ENCODE measurements at places on chromosomes 4 and X.

DNA sequence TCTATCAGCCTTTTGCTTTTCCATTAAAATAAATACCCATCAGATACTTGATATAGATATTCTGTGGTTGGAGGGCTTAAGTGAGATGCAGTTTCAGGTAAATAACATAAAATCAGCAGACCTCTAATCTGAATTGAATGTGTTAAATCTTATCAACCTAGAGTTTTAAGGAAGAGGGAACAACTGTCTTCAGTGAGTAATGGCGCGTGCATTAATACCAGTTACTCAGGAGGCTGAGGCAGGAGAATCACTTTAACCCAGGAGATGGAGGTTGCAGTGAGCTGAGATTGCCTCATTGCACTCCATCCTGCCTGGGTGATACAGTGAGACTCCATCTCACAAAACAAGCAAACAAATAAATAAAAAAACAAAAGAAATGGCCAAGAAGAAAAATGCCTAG, 54.3 kb downstream of the FAT4 start:
- H3K36me3 ChIP-seq = no peaks in the 10 kb centered on the region
- DNase-seq = no peak
- no peak overlapping the region for H3K27ac ChIP-seq
- H3K27me3 ChIP-seq = no peaks in the 10 kb centered on the region

- H3K27ac ChIP-seq = no peak overlapping the region
- no peaks in the 10 kb centered on the region for H3K4me1 ChIP-seq
- H3K4me3 ChIP-seq = no peak overlapping the region
- no peak for DNase-seq
- no peaks in the 10 kb centered on the region for H3K36me3 ChIP-seq
These were observed 216.1 kb upstream of the FAT1 start for GRCh38 chr4:186939766-186940165.

DNA sequence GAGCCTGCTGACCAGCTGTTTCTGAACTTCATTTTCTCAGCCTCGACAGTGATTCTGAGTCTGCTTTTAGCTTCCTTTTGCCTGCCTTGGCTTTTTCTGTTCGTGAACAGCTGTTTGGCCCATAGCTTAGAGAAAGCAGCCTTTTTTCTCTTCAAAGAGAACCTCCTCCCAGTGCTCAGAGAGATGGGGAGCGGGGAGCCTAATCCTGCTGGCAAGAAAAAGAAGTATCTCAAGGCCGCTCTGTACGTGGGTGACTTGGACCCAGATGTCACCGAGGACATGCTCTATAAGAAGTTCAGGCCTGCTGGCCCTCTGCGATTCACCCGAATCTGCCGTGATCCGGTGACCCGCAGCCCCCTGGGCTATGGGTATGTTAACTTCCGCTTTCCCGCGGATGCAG, 756 bp downstream of the PABPC5 start:
- no peaks in the 10 kb centered on the region for H3K4me1 ChIP-seq
- H3K36me3 ChIP-seq = no peaks in the 10 kb centered on the region
- no peak overlapping the region for H3K27ac ChIP-seq
- no peaks in the 10 kb centered on the region for H3K27me3 ChIP-seq
- no peak overlapping the region for H3K4me3 ChIP-seq

GRCh38 chr4:7854216-7854615, 85.4 kb downstream of the AFAP1 start:
- H3K4me3 ChIP-seq = no peak overlapping the region
- peaks cover 14% of the 10 kb centered on the region for H3K4me1 ChIP-seq
- H3K27ac ChIP-seq = peak overlapping the region; percentile 84
- DNase-seq = no peak

DNA sequence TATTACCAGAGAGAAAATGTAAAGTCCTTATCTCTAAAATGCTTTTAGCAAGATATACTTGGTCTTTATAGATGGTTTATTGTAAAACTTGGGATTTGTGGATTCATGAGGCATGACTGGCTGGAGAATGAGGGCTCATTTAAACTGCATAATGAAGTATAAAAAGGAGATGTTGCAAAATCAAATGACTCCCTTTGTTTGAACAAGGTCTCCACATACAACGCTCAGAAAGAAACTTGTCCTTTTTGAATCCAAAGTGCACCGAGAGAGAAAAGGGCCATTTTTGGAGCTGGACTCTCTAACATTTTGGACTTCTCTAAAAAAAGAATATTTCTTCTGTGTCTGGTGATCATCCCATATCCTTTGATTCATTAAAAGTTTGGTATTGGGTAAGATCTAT, 7.7 kb upstream of the EIF1AX start:
- no peaks in the 10 kb centered on the region for H3K36me3 ChIP-seq
- no peaks in the 10 kb centered on the region for H3K4me1 ChIP-seq
- no peak for DNase-seq
- no peaks in the 10 kb centered on the region for H3K27me3 ChIP-seq
- H3K4me3 ChIP-seq = no peak overlapping the region

DNA sequence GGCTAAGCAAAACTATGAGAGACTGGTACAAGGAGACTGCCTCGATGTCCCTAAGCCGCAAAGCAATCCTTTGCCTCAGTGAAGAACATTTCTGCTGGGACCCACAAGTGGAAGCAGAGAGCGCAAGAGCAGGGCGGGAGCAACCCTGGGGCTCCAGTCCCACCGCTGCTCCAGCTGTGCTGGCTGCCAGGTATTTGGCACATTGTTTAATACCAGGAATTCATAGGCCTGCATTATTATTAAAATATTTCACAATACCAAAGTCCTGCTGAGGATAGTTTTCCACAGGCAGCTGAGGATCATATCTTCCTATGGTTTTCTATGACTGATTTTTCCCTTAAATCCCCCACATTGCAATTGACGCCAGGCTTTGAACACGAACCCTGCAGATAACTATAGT, 163.5 kb upstream of the TLL1 start:
- H3K27me3 ChIP-seq = no peaks in the 10 kb centered on the region
- H3K4me3 ChIP-seq = no peak overlapping the region
- DNase-seq = no peak
- no peak overlapping the region for H3K27ac ChIP-seq

DNA sequence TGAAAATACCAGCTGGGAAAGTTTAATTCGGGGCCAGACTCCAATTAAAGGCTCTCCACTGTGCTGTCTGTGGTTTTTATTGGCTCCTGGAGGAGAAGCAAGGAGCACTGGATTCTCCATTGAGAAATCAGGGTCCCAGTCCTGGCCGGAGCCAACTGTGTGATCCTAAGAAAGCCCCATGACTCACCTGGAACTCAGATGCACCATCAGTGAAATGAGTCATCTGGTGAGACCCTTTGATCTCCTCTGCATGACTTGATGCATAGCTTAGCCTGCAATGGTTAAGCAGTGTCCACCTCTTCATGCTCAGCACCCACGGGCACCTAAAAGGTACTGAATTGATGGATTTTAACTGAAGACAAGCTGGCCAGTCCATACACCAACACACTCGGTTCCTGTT, 119.2 kb upstream of the VCX3B start:
- H3K4me1 ChIP-seq = no peaks in the 10 kb centered on the region
- no peaks in the 10 kb centered on the region for H3K27me3 ChIP-seq
- no peaks in the 10 kb centered on the region for H3K36me3 ChIP-seq
- H3K27ac ChIP-seq = no peak overlapping the region
- DNase-seq = no peak
- no peak overlapping the region for H3K4me3 ChIP-seq

DNA sequence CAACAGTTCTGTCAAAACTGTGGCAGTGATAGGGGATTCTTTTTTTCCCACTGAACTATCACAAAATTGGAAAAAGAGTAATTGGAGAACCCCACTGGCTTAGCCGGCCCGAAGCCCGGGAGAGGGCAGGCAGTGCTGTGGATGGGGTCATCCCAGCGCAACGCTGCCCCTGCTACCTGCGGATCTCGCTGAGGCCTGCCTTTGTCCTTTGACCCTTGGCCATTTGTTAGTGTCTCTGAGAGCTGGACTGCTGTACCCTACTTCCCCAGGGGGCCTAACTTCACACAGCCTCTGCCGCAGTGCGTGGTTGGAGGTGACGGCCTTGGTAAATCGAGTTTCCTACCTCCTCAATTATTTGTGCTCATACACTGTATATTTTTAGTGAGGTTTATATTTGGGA, 43.0 kb upstream of the MSANTD1 start:
- H3K4me3 ChIP-seq = no peak overlapping the region
- H3K36me3 ChIP-seq = peaks cover 5% of the 10 kb centered on the region
- no peaks in the 10 kb centered on the region for H3K27me3 ChIP-seq
- H3K27ac ChIP-seq = no peak overlapping the region
- DNase-seq = no peak
- peaks cover 26% of the 10 kb centered on the region for H3K4me1 ChIP-seq

- DNase-seq = no peak
- no peaks in the 10 kb centered on the region for H3K36me3 ChIP-seq
- no peaks in the 10 kb centered on the region for H3K4me1 ChIP-seq
- no peak overlapping the region for H3K4me3 ChIP-seq
- H3K27ac ChIP-seq = no peak overlapping the region
- H3K27me3 ChIP-seq = no peaks in the 10 kb centered on the region
These were observed 53.0 kb downstream of the SHOX start for GRCh38 chrX:683576-683975.

DNA sequence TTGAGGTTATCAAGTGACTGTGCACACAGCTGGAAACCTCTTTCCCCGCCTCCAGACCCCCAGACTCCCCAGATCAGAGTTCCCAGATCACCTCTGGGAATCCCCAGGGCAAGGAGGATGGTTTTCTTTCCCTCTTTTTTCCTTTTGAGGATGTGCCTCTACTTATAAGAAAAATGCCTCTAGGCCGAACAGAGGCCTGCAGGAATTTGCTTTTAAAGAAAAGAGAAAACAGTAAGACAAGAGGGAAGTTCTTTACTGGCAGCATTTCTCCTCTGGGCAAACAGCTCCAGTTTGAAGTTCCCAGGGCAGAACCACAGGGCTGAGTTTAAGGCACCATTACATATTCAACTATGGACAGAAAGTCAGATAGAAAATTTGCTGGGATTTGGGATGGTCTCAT, 837.9 kb upstream of the LCORL start:
- H3K27ac ChIP-seq = no peak overlapping the region
- no peak overlapping the region for H3K4me3 ChIP-seq
- H3K36me3 ChIP-seq = no peaks in the 10 kb centered on the region
- no peaks in the 10 kb centered on the region for H3K4me1 ChIP-seq
- DNase-seq = no peak
- no peaks in the 10 kb centered on the region for H3K27me3 ChIP-seq

DNA sequence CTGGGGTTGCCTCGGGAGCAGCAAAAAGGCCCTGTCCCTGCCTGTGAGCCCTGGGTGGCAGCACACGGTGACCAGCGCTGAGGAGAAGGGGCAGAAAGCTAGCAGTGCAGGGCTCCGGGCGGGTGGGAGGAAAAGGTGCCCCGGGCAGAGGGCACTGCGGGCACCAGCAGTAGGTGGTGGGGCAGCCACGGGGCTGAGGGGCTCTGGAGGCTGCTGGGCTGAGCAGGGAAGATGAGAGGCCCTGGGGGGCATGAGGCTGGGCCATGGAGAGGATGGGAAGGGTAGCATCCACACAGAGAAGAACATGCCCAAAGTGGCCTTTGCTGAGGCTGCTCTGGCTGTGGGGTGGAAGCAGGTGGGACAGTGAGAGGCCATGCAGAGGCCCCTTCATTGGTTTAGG, 67.5 kb upstream of the NKX1-1 start:
- H3K4me3 ChIP-seq = no peak overlapping the region
- no peaks in the 10 kb centered on the region for H3K36me3 ChIP-seq
- no peaks in the 10 kb centered on the region for H3K27me3 ChIP-seq
- H3K27ac ChIP-seq = no peak overlapping the region
- H3K4me1 ChIP-seq = no peaks in the 10 kb centered on the region

- H3K4me1 ChIP-seq = no peaks in the 10 kb centered on the region
- no peaks in the 10 kb centered on the region for H3K36me3 ChIP-seq
- DNase-seq = no peak
- no peak overlapping the region for H3K27ac ChIP-seq
- H3K4me3 ChIP-seq = no peak overlapping the region
These were observed 171.6 kb downstream of the NR3C2 start for GRCh38 chr4:148270630-148271029.

DNA sequence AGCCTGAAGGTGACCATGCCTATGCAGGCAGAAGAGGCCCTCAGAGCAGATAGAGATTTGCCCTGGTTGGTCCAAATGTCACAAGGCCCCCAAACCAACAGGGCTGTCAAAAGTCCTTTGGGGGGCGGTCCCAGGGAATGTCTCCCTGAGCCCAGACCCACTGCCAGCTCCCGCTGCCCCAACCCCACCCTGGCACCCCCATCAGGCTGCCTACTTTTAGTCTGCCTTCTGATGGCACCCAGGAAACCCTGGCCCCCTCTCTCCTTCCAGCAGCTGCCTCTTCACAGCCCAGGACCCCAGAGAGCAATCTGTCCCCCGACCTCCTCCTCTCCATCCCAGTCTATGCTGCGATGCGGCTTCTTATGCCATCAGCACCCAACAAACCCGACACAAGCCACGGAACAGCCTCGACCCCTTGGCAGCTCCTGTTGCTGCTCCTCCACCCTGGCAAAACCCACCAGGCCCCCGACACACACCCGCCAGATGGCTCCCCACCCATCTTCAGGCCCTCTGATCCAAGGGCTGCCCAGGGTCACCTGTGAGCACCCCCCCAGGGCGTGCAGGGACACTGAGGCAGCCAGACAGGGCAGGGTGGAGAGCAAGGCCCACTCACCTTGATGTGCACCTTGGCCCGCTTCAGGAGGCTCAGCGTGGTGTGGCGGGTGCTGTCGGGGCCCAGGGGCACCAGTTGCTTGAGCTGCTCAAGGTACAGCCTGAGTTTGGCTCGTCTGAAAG, 9.9 kb downstream of the MXD4 start:
- peaks cover 28% of the 10 kb centered on the region for H3K36me3 ChIP-seq
- no peaks in the 10 kb centered on the region for H3K27me3 ChIP-seq
- no peak for DNase-seq
- H3K27ac ChIP-seq = no peak overlapping the region

GRCh38 chr4:110184140-110184790, 14.2 kb downstream of the ELOVL6 start:
- H3K4me3 ChIP-seq = no peak overlapping the region
- H3K4me1 ChIP-seq = no peaks in the 10 kb centered on the region
- H3K36me3 ChIP-seq = no peaks in the 10 kb centered on the region
- no peaks in the 10 kb centered on the region for H3K27me3 ChIP-seq
- no peak overlapping the region for H3K27ac ChIP-seq

DNA sequence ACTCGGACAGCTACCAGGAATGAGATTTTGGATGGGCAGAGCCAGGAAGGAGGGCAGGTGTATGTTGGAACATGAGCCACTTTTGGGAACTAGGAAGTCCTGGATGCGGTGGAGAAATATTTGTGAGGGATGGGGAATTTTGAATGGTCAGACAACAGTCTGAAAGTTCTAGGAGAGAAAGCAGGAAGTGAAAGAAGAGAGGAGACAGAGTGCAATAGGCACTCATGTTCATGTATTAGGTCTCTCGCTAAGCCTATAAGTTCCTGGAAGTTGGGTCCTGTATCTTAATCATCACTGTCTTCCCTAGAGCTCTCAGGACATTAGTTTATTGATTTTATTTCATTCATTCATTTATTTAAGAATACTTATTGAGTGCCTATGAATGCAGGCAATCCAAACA, 65.7 kb upstream of the CITED1 start:
- no peak for DNase-seq
- no peaks in the 10 kb centered on the region for H3K27me3 ChIP-seq
- no peaks in the 10 kb centered on the region for H3K36me3 ChIP-seq

- H3K27ac ChIP-seq = no peak overlapping the region
- H3K4me3 ChIP-seq = no peak overlapping the region
- no peaks in the 10 kb centered on the region for H3K4me1 ChIP-seq
- no peak for DNase-seq
These were observed 96.5 kb upstream of the PUDP start for GRCh38 chrX:7244405-7244804.

All from T-cell (primary cell).